Caco-2 (cell line): ENCODE measurements at places on chromosomes 1 and 21.
A peak's percentile ranks its signal among the peaks of the same experiment; 100 is the strongest.

GRCh38 chr1:85343612-85344255, 67.3 kb upstream of the BCL10 start:
- DNase-seq = no peak

GRCh38 chr1:233443040-233443760, 115.7 kb downstream of the MAP3K21 start:
- no peak for DNase-seq

DNA sequence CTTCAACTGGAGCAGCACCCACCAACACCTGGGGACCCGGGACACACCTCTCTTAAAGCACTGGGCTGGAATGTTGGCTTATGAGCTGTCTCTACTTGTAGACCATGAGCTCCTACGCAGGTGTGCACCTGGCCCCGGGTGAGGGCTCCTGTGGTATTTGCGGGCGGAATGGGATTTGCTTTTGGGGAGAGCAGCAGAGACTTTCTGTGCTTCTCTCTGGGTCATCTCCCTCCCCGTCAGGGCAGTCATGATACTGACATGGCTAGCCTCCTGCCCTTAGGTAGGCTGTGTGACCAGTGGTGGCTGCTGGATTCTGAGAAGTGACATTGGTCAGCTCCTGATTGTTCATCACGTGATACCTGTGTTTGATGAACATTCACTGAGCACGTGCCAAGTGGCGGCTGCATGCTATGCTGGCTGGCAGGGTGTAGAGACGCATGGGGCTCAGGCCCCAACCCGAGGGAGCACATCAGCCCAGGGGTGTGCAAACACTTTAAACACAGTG, 9.0 kb upstream of the ZBTB21 start:
- no peak for DNase-seq

DNA sequence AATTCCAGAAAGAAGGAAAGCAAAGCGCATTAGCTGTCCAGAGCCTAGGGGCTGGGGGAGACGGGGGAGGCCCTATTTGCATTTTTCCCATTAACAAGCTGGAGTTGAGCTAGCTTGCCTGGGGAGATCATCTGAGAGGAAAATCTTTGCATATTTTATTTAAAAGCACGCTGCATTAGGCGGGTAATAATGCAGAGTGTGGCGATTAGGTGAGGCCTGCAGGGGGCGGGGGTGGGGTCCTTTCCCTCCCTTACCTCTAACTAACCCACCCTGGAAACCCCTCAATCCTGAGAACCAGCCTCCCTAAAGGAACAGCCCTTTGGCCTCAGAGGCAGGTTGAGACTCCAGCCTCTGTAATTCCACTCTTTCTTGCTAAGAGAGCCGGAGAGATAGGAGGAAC, 16.2 kb downstream of the C1orf216 start:
- DNase-seq = no peak

- no peak for DNase-seq
These were observed 204.7 kb downstream of the MATN1 start for GRCh38 chr1:30518696-30519095.

GRCh38 chr1:34188418-34188817, 11.7 kb downstream of the C1orf94 start:
- no peak for DNase-seq

DNA sequence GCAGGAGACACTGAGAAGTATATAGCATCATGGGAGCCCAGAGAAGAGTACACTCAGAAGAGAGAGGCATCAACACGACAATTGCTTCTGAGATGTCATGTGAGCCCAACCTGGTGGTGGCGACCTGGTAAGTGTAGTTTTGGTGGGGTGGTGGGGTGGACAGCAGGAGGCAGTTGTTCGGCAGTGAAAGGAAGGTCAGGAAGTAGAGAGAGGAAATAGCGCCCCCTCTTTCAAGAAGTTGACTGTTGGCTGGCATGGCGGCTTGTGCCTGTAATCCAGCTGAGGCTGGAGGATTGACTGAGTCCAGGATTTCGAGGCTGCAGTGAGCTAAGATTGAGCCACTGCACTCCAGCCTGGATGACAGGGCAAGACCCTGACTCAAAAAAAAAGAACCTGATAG, 12.6 kb downstream of the RSPO1 start:
- no peak for DNase-seq

- DNase-seq = no peak
These were observed 4.5 kb downstream of the ADARB1 start for GRCh38 chr21:45078877-45079281.

GRCh38 chr1:101308935-101309333, 72.1 kb downstream of the S1PR1 start:
- DNase-seq = no peak

DNA sequence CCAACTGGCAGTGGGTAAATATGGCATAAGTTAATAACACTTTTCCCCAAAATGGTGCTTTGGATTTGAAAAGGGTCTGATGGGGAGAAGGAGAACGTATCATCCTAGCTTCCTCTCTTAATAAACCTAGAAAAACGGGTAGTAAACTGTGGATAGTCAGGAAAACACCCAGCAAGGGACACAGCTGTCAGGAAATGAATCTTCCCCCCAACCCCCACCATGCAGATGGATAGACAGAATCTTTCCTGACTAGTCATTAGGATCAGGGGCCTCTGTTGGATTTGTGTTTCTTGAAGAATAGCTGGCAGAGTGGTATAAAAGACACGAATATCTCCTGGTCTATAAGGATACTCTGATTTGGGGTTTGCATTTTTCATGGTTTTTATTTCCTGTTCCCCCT, 22.5 kb upstream of the LAX1 start:
- no peak for DNase-seq

DNA sequence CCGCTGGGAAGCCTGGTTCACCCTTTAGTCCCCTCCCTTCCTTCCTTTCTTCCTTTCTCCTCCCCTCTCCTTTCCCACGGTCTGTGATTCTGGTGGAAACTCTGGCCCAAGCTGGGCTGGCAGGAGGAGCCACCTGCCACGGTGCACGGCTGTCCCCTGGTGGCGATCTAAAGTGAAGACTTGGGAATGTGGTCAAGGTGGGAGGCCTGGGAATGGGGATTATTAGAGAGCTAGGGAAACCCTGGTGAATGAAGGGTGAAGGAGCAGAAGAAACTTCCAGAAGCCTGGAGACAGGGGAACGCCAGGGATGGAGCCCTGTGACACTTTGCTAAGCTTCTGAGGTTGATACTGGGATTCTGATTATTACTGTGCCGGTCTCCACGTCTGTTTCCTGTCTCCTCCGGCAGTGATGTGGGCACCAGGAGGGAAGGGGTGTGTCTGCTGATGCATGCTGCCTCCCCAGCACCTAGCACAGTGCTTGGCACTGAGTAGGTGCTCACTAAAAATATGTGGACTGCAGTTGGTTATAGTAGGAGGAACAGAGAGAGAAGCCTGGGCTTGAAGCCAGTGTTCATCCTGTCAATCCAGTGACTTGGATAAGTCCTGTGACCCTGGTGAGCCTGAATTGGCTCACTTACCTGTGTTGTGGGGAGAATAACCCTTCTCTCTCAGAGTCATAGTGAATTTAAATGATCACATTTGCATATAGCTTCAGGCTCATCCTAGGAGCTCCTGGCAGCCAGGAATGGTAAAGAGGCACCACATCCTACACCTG, 71.2 kb upstream of the NBPF3 start:
- peak; percentile 77 for DNase-seq

GRCh38 chr1:36644556-36644955, 161.8 kb upstream of the CSF3R start:
- no peak for DNase-seq

- DNase-seq = no peak
These were observed 29.9 kb upstream of the EXO1 start for GRCh38 chr1:241817956-241818612.

- no peak for DNase-seq
These were observed 506.1 kb downstream of the NPHP4 start for GRCh38 chr1:5485968-5486696.

DNA sequence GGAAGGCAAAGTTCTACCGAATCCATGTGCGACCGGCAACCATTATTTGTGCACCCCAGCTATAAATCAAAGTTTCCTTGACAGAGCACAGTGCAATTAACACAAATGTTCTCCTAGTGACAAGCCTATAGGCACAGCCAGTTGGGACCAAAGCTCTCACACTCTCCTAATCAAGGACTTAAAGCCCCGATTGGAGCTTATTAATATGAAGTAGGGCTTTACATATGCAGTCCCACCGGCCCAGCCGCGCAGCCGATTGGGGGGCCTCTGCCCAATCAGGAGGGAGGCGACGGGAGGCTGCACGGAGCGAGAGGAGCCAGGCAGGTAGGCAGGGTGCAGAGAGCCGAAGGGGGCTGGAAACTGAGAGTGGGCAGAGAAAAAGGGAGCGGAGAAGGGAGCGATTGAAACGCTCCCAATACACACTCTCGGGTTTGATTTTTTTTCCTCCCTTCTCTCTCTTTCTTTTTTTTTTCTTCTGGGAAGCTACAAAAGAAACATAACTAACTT, at the start of gene ESRRG:
ESRRG (minus strand) TSS at position 156 of the 507 bp plus-strand sequence; CDS start at position 26, 130 bp downstream.
- DNase-seq = peak; percentile 77

DNA sequence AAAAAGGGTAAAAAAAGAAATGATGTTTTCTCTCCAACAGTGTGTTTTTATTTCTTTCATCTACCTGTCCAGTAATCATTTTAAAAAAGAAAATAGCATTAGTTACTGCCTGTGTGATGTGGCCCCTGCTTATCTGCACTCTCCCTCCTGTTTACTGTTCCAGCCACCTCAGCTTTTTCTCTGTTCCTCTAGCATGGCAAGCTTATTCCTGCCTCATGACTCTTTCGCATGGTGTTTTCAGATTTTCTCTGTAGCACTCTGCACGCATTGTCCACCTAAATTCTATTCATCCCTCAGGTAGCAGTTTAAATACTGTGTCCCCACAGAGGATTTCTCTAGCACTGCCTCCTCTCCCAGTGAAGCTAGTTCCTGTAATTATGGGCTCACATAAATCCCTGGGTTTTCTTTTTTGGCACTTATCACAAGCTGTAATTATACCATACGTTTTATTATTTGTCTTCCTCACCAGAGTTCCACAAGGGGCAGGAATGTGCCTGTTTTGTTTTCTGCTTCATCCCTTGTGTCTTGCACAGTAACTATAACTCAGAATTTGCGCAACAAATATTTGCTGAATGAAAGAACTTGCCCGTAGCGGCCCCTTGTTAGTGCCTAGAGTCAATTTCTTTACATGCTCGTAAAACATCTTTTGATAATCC, 51.4 kb upstream of the LRIG2 start:
- DNase-seq = peak; percentile 46

GRCh38 chr1:222375701-222376100, 172.2 kb downstream of the HHIPL2 start:
- no peak for DNase-seq
